ENCODE measurements at places on chromosomes 5 and 9.

- peak; percentile 76 for DNase-seq
Observed at GRCh38 chr5:172453206-172453985, 929 bp downstream of the SH3PXD2B start.

- DNase-seq: no peak
Observed at GRCh38 chr5:94771742-94772141, 153.3 kb downstream of the SLF1 start.

DNA sequence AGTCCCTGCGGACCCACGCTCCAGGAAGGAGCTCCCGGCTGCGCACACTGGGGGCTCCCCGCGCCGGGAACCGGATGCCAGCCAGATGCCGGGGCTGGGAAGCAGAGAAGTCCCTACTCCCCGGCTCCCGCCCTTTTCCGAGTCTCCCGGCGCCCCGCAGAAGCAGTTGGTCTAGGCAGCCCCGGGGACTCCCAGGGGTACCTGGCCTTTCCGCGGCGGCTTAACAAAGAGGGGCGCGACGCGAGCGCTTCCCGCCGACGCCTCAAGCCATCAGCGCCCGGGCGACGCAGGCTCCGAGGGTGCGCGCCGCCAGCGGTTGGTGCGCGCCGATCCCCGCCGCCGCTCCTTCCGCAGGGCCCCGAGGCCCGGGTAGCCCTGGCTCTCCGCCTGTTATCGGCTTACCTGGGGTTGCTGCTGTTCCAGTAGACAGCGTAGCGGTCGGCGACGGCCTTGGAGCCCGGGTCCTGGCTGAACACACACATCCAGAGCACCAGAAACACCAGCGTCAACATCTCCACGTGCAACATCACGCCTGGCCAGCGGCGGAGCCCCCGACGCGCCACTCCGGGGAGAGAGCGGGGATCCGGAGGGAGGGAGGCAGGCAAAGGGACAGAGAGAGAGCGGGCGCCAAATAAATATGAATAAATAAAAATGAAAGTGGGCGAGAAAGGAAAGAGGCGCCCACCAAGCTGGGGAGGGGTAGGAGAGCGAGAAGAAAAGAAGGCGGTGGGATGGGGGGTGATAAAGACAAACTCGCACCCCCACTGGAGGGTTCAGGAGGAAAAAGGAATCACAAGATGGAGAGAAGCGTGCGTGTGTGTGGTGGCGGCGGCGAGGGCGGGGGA, 428 bp downstream of the EFNA5 start:
- DNase-seq: peak; percentile 47

DNA sequence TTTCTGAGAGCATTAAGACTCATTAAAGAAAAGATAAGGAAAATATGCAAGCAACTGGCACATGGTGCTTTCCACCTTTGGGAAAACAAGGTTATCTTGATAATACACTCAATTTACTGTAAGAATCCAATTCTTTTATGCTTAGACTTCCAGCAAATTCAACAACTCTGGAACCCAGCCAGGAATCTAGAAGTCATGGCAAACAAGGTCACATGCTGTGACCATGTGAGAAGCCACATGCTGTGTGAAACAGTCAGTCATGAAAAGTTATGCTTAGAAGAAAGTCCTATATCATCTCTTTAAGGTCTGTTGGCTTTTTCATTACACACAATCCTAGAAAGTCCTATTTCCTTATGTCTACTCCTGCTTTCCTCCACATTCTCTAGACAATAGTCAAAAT, 581.8 kb upstream of the C9orf72 start:
- DNase-seq: no peak

- DNase-seq: no peak
Observed at GRCh38 chr5:93571114-93571949, 9.7 kb downstream of the NR2F1-AS1 start.

DNA sequence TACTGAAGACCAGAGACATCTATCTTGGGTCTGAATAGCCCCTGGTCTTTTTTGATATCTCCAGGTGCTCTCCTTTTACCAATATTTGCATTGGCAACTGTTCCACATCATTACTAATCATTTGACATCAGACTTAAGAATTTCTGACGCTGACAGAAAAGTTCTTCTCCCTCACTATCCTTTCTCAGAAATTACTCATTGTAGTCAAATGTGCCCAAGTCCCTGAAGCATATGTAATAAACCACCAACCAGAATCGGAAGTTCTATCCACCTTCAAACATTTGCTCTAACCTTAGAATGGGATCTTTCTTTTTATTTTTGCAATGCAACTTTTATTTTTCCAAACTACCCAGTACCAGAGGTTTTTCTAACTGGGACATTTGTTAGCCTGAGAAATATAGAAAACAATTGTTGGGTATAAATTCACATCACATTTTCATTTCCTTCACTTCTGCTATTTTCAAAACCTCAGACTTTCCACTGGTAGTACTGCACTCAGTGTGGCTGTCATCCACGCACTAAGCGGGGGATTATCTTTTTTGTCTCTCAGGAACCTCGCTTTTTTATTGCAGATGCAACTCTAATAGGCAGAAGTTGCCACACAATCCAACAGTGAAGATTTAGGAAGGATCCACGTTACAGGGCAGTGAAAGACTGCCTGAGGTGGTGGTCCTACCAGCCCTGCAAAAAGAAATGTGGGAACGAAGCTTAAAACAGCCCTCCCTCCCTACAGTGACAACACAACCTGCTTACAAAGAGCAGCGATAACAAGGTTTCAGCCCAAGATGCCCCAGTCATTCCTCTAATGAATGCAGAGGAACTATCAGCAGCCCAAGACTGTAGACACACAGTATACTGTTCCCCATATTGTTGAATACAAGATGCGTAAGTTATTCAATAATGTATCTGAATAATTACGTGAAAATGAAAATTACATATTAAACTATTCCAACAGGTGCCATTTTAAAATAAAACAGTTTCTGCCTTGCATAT, 201.2 kb downstream of the EBF1 start:
- DNase-seq: no peak

- peak; percentile 98 for DNase-seq
Observed at GRCh38 chr5:125559296-125559695, 812.9 kb upstream of the ZNF608 start.

GRCh38 chr9:85142968-85143367, 473.4 kb downstream of the NTRK2 start:
- no peak for DNase-seq

GRCh38 chr9:131823701-131824146, 83.8 kb upstream of the RAPGEF1 start:
- DNase-seq: no peak

GRCh38 chr9:111456529-111456928, 27.7 kb downstream of the ECPAS start:
- DNase-seq: peak; percentile 34

GRCh38 chr5:15757619-15758018, 257.6 kb downstream of the FBXL7 start:
- DNase-seq: no peak

DNA sequence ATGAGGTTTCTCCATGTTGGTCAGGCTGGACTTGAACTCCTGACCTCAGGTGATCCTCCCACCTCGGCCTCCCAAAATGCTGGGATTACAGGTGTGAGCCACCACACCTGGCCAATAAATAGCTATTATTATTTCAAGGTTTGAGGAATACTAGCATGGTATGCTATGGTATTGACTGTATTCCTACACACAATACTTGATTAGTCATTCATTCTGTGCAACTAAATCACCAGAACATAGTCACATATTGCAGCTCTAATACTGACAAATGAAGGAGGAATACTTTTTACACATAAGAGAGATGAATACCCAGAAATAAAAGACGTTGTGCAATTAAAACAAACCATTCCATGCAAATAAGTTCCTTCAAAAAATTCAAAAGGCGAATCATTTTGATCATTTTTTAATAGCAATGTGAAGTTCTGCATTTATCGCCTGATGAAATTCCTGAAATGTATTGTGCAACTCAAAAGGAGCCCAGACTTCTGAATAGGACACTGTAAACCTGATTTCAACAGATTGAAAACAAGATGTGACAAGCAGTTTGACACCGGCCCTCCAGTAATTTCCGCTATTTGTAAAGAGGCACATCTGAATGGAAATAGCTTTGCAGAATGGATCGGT, 687.4 kb upstream of the SEMA6A start:
- no peak for DNase-seq

GRCh38 chr5:36855141-36855495, 21.5 kb upstream of the NIPBL start:
- DNase-seq: no peak

DNA sequence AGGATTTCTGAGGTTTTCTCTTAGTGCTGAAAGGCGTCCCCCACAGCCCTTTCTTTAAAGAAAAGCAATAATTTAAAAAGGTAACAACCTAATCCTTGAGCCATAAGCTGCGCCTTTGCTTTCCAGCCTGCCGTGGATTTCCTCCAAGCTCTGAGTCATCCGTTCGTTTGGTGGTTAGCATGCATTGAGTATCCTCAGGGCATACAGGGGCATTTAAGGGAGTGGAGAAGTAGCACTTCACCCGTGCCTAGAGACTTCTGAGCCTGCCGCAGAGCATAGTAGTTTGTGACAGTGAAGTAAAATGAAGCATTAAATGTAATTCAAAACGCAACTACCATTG, 892 bp upstream of the TNC start:
- DNase-seq: peak; percentile 89

DNA sequence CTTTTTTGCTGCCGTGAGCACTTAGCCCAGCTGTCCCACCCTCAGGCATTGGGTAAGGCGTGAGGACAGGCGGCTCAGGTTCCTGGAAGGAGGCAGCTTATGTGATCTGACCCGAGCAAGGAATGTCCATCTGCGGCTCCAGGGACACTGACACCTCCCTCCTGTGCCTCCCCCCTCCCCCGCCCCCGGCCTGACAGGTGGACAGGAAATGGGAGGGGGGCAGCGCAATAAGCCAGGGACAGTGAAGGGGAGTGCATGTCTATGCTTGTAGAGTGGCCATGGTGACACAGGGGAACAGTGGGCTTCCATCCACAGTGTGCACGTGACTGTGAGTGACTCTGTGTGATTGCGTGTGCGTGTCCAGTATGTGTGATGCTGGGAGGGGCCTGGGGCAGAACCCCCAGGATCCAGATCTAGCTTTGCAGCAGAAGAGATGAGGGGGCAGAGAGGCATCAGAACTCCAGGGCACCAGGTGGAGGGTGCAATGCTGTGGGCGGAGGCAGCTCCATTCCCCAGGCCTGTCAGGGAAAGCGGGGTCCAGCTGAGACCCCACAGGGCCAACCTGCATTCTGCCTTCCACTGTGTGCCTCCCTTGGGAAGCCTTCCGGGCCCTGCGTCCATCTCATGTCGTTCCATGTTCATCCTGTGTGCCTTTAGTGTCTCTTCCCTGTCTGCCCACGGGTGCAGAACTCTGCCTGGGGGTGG, 30.5 kb downstream of the CNTFR start:
- DNase-seq: no peak

GRCh38 chr5:151758430-151759241, at the start of gene ATOX1:
Gene ATOX1 (minus strand): TSS chr5:151758631. CDS start chr5:151758551, 80 bp downstream.
- peak; percentile 88 for DNase-seq

- peak; percentile 56 for DNase-seq
Observed at GRCh38 chr5:65338606-65339151, 143.0 kb downstream of the ADAMTS6 start.

GRCh38 chr9:129697656-129698253, 32.3 kb downstream of the PRRX2 start:
- DNase-seq: peak; percentile 67

DNA sequence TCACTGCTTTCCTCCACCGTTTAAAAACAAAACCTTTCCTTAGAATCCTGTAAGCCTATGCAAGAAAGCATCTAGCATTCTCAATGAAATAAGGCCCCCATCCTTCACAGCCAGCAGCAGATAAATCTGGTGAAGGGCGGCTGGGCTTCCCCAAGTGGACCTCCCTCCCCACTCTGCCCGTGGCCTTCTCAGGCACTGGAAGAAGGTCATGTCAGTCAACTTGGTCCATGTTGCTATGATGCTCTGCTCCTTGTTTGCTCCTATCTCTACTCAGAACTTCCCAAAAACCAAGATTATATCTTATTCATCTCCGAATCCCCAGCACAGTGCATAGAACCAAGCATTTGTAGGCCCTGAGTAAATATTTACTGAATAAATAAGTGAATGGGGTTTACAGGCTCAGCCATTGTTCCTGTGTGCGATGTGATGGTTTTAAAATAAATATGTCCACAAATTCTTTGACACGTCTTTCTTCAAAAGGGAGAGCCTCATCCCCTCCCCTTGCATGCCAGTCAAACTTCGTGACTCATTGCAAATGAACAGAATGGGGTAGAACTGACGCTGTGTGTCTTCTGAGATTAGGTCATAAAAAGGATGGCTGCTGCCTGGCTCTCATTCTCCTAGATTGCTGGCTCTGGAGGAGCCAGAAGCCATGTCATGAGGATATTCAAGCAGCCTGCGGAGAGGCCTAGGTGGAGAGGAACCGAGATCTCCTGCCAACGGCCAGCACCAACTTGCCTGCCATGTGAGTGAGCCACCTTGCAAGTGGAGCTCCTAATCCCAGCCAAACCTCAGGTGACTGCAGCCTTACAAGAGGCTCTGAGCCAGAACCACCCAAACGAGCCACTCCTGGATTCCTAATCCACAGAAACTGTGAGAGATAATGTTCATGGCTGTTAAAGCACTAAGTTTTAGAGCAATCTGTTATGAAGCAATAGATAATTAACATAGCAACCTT, 70.5 kb downstream of the MED27 start:
- peak; percentile 31 for DNase-seq

GRCh38 chr5:54159153-54159892, 151.1 kb downstream of the ARL15 start:
- DNase-seq: peak; percentile 12

DNA sequence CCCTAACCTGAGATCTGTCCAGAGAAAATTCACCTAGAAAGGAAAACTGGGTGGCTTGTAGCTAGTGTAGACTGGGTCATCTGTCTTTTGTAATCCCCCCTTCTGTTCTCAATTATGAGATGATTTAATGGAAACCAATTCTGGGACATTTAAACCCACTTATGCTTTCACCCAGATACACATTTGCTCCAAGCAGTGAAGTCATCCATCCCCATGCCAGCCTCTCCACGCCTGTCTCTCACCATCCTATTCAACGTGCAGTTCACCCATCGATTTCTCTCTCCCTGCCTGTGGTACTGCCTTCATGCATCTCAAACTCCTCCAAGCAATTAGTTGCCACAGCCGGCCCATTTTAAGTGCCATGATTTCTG, 1.8 kb downstream of the PHF19 start:
- no peak for DNase-seq

- DNase-seq: peak; percentile 69
Observed at GRCh38 chr5:65722575-65723403, 784 bp downstream of the NLN start.

DNA sequence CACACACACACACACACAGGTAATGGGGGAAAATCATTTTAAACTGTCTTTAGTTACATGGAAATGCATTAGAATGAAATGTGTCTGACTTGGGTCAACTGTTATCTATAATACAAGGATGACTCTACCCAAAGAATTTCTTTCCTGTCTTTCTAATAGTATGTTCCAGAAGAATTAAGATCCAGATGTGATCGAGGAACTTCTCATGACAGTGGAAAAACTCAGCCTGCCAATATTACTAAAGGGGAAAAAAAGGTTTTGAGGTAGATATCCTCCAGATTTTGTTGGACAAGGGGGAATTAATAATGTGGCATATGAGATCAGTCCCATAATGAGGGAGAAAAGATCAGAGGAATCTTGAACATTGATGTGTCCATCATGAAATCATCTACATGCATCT, 190.6 kb upstream of the MAP3K1 start:
- no peak for DNase-seq
